ENCODE measurements at places on chromosomes 7 and 10.

- DNase-seq: no peak
Measured at GRCh38 chr7:76338298-76339084, 20.3 kb downstream of the YWHAG start.

GRCh38 chr10:83167081-83167480 is 972.2 kb upstream of the GHITM start:
- DNase-seq: no peak

DNA sequence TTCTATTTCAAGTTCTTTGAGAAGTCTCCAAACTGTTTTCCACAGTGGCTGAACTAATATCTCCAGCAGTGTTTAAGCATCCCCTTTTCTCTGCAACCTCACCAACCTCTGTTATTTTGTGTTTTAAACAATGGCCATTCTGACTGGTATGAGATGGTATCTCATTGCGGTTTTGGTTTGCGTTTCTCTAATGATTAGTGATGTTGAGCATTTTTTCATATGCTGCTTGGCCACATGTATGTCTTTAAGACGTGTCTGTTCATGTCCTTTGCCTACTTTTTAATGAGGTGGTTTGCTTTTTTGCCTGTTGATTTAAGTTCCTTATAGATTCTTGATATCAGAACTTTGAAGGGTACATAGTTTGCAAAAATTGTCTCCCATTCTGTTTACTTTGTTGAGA is 156.6 kb upstream of the IMMP2L start:
- no peak for DNase-seq

- DNase-seq: no peak
Measured at GRCh38 chr7:12418452-12418851, 14.8 kb upstream of the VWDE start.

GRCh38 chr10:132270721-132271457 is 36.9 kb downstream of the STK32C start:
- DNase-seq: no peak

DNA sequence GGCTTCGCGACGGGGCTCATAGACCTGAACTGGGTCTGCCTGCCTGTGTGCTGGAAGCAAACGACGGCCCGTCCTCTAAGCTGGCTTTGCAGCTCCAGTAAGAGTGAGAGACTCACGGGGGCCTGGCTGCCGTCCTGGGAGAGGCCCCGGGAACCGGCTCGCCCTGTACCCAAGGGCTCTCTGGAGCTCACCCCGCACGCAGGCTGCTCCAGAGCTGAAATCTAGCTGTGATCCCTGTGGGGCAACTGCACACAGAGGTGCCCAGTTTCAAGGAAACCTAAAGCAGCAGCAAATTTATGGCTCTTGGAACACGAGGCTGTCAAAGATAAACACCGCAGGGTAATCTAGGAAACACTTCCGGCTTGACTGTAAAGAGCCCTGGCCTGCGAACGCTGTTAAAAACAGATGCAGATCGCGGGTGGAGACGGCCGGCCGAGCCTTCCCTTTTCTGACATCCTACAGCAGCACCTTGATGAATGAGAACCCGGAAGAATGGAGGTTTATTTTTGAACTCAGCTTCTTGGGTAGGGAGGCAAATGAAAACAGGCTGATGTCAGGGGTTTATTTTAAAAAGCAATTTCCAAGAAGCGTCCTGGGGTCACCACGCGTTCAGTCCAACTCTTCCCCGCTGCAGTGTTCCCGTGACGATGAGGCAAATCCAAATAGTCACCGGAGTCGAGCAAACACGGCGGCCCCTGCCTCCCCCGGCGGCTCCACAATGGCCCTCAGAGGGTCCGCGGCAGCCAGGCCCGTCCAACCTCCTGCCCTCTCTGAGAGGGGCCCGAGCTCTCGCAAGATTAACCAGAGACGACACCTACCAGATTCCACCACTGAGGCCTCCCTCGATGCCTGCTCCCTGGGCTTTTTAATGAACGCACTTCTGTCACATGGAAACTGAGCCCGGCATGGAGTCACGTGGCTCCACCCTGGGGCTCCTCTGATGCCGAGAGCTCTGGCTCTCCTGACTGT is 29.6 kb downstream of the AMZ1 start:
- DNase-seq: no peak

GRCh38 chr7:157269341-157270059 is 67.3 kb upstream of the DNAJB6 start:
- DNase-seq: no peak

- DNase-seq: no peak
Measured at GRCh38 chr7:137985253-137985896, 16.5 kb downstream of the CREB3L2 start.

DNA sequence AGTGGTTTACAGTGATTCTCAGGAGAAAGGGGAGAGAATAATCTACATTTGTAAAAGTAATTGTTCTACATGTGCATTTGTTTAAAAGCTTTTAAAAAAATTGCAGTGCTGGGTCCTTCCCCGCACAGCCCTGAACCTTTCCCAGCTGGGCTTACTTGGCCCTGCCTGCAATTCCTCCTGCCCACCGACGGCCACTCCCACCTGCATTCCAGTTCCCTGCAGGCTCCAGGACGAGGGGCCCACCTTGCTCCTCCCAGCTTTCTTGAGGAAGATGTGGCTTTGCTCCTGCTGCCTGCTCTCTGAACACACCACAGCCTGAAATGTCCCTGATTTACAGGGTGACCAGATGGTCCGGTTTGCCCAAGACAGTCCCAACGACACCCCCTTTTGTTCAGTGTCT is 222.7 kb downstream of the PRPF18 start:
- no peak for DNase-seq

DNA sequence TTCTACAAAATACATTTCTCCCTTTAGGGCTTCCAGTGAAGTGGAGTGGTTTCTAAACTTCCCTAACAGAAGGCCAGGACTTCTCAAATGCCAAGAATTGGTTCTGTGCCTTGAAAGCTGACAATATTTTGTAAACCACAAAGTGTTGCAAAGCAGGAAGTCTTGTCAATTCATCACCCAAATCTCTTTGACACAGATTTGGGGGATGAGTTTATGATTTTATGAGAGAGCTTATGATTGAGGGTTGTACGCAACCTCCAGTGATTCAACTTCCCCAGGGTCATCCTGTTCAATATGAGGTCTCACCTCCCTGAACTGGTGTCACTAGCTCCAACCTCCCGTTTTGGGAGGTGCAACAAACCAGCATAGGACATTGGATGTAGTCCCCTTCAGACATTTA is 83.7 kb downstream of the PRLHR start:
- no peak for DNase-seq

DNA sequence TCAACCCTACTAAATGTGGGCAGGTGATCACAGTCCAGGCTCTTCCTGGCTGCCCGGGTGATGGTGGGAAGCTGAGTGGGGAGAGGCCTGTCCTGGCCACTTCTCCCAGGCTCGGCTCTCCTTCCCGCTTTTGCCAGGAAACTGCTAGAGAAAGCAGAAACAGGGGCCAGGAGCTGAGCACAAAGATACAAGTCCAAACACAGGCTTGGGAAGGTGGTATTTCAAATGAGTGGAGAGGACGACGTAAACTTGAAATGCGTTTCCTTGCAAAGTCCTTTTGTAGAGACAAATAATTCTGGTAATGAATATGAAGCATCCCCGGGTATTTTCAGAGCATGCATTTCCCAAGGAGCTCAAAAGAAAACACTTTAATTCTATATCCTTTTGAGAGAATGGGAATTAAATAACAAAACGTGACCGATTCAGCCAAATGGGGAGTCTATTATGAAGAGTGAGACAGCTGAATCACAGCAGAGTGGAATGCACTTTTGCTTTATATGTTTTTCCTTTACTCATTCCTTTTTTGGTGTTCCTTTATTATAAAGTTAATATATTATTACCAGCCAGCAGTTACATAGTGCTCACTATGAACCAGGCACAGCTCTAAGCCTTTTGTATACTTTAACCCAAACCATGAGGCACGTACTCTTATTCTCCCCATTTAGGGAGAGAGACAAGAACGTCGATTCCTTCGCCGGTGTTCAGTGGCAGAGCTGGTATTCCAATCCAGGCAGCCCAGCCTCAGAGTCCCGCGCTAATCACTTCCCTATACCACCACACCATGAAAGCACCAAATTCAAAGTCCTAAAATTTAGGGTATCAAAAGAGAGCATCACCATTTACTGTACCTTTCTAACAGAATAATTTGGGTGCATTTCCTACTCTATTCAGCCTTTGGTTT is 218.2 kb upstream of the KLF14 start:
- no peak for DNase-seq

- no peak for DNase-seq
Measured at GRCh38 chr10:94213980-94214379, 148.8 kb downstream of the NOC3L start.

- no peak for DNase-seq
Measured at GRCh38 chr10:100979791-100980272, 7.5 kb downstream of the MRPL43 start.

GRCh38 chr10:127925471-127926207 is 18.7 kb downstream of the PTPRE start:
- DNase-seq: no peak

GRCh38 chr10:70440296-70441160 is 953 bp downstream of the NODAL start:
- DNase-seq: no peak

DNA sequence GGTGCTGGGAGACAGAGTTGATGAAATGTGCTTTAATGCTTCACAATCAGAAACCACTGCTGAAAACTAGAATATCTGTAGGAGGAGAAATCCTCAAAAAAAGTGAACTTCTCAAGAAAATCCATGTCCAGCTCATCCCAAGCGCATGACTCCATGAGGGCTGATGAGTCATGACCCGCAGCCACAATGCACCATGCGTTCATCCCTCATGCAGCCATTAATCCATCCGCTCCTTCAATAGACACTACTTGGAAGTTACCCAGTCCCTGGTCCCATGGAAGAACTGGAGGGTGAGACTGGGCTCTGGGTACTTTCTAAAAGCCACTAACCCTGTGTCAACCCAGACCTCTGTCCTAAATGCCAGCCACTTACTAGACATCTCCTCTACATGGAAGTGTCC is 24.4 kb downstream of the TMEM273 start:
- no peak for DNase-seq

- DNase-seq: no peak
Measured at GRCh38 chr7:29277436-29278215, 83.1 kb downstream of the CHN2 start.

All from bone marrow (tissue), 2 donors.